Kasumi-1 (cell line): ENCODE measurements at places on chromosomes 11 and 22.
A peak's percentile ranks its signal among the peaks of the same experiment; 100 is the strongest.

- no peak for DNase-seq
Observed at GRCh38 chr11:44011797-44012196, 36.0 kb upstream of the ACCSL start.

DNA sequence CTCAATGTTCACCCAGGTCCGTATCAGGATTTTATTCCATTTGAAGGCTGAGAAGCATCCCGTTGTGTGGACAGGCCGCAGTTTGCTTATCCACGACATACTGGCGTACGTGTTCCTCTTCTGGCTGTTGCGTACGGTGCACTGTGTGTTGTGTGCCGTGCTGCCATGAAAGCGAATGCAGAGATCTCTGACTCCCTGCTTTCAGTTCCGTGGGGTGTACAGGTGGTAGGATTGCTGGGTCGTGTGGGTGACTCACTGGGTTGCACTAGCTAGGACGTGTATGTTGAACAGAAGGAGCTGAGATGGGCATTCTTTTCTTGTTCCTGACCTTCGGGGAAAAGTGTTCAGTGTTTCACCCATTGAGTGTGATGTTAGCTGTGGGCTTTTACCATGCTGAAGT lies 10.3 kb downstream of the SELENOO start:
- DNase-seq: no peak

DNA sequence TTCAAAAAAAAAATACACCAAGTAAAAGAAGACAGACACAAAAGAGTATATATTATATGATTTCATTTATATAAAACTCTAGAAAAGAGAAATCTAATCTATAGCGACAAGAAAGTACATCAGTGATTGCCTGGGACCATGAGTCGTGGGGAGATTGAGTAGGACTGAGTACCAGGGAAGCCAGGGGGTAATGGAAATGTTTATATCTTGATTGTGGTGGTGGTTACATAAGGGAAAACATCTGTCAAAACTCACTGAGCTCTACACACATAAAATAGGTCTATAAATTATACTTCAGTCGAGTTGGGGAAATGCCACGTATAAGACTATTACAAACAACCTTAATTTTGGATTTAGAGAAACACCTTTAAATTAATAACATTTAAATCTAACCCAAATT lies 117.4 kb downstream of the TRIM29 start:
- no peak for DNase-seq

GRCh38 chr11:68293708-68294107 lies 18.7 kb upstream of the LRP5 start:
- DNase-seq: no peak

GRCh38 chr11:23359297-23359696 lies 499.0 kb upstream of the CCDC179 start:
- DNase-seq: no peak

DNA sequence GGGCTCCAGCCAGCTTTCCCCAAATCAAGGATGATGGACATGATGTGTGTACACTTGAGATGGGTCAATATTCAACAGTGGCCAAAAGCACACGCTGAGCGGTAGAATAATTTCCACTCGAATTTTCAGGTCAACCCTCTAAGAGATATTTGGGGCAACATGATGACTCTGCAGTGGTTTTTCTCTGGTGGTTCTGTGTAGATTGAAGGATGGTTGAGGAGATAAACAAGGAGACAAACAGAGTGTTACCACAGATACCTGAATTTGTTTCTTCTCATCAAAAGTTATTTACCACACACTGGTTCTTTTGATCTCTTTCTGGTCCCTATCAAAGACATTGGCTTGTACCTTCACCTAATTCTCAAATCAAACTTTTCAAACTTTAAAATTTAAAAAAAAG lies 242.0 kb downstream of the ETS1 start:
- no peak for DNase-seq

DNA sequence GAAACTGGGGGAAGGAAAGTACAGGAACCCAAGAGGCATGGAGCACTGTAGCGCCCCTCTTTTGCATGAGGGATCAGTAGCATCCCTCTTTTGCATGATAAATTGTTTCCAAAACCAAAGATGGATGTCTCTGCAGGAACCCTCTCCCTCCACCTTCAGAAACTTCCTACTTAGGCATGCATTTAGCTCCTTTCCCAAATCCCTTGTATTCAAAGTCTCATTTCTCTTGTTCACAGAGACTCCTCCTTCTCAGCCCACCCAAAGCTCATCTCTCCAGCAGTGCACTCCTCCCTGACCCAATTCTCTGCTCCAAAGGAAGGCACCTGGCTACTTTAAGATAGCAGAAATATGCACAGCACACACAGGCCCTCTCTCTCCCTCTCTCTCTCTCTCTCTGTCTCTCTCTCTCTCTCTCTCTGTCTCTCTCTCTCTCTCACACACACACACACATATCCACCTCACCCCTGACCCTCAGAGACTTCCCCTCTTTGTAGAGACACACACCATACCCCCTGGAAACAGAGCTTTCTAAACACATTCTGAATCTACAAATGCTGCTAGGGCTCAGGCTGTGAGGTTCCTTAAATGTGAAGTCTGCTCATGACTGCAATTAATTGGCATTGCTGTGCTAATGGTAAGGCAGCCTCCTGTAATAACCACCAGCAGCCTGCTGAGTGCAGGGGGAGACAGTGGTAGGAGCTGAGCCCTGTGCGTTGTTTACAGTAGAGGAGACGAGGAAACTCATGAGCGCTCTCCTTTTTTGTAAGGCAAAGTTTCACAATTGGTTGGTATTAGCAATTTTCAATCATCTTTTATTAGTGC lies 519.6 kb downstream of the NTM start:
- DNase-seq: no peak

GRCh38 chr22:29481265-29482000 lies 1.4 kb downstream of the NEFH start:
- DNase-seq: no peak

DNA sequence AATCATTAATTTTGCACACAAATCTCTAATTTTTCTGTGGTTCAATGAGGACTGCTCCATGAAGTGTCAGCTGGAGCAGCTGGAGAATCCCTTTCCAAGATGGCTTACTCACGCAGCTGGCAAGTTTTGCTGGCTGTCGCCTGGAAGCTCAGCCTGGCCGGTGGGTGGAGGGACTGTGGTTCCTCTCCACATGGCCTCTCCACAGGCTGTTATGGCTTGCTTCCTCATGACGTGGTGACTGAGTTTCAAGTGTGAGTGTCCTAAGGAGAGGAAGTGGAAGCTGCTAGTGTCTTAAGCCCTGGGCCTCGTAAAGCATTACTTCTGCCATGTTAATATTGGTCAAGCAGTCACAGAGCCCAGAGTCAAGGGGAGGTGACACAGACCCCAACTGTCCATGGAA lies 14.0 kb upstream of the NRIP3 start:
- DNase-seq: peak; percentile 74

- DNase-seq: peak; percentile 59
Observed at GRCh38 chr11:7436657-7437056, 48.6 kb upstream of the OLFML1 start.

DNA sequence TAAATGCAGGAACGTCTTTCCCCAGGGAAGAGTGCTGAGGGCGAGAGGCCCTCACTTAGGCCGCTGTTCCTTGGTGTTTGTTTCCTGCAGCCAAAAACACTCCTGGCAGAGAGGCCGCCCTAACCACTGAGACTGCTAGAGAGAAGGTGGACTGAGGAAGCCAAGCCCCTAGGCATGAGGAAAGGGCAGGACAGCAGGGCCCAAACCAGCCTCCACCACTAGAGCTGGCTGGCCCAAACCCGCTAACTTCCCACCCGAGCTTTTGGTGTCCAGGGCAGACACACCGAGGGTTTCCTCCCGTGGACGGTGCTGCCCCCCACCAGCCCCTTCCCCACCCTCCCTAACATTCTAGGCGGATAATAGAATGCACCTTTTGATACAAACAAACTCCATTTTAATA lies 6.0 kb downstream of the FGF19 start:
- DNase-seq: no peak

GRCh38 chr11:44861849-44862557 lies 88.7 kb downstream of the TP53I11 start:
- DNase-seq: peak; percentile 66

DNA sequence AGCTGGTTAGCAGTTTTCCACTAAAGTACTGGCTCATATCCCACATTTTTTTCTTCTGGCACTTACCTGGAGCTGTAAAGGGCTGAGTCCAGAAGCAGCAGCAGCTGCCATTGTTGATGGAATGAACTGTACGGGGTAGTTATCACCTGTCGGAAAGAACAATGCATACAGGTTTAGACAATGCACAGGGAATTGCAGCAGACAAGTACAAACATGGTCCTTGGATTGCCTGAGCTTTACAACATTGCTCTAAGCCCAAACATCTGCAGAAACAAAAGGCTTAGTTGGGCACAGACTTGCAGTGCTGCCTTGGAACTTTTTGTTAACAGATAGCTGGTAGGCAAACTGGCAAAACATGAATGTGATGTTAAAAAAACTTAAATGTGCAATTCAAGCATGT lies 258.8 kb downstream of the SOX6 start:
- no peak for DNase-seq

GRCh38 chr11:48055292-48056132 lies 75.2 kb downstream of the PTPRJ start:
- no peak for DNase-seq

DNA sequence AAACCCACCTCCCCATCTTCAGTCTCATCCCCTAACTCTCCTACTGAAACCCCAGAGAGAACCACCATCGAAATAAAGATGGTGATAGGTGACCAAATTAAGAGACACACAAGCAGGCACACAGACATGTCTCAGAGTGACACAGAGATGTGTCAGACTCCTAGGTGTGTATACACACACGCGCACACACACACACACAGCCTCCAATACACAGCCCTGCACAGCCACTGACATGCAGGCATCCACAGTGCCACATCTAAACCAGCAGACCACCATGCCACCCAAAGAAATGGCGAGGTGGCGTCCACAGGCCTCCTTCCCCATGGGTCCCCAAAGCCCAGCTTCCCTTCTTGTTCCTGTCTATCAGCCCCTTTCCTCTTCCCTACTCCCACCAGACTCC lies 27.4 kb downstream of the NRXN2 start:
- no peak for DNase-seq

DNA sequence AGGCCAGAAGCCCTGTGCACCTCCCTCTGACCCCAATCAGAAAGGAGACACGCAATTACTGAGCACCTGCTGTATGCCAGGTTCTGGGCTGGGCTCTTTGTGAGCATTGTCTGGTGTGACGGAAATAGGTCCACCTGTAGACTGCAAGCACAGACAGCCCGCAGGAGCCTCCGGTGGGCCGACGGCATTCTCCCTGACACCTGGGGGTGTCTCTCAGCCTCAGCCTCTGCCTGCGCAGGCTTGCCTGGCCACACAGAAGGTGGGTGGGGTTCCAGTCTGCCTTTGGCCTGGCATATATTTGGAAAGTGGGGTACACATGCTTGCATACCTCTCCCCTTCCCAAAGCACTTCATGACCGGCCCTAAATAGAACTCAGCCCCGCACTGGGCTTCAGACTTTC lies 129.3 kb downstream of the BUD13 start:
- DNase-seq: no peak

DNA sequence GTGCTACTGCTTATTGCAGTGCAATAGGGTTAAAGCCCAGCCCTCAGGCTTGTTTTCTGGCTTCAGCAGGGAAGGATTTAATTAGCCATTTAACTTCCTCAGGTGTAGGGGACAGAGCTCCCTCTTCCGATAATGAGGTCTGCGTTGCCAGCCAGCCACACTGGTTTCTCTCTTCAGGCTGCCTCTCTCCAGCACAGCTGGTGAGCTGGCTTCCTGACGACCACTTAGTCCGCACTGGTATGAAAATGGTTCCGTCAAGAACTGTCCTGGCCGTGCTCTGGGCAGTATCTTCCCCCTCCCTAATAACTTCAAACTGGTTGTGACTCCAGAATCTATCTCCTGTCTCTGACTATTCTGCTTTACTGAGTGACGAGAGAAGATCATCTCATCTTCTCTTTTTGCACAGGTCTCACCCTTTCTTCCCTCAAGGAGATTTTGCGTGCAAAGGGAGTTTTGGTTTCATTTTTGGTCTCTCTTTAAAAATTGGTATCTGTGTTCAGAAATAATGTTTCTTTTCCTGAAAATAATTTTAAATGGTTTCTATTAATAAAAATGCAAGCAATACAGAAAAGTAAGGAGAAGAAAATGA lies 49.2 kb downstream of the CNTN5 start:
- DNase-seq: peak; percentile 26

DNA sequence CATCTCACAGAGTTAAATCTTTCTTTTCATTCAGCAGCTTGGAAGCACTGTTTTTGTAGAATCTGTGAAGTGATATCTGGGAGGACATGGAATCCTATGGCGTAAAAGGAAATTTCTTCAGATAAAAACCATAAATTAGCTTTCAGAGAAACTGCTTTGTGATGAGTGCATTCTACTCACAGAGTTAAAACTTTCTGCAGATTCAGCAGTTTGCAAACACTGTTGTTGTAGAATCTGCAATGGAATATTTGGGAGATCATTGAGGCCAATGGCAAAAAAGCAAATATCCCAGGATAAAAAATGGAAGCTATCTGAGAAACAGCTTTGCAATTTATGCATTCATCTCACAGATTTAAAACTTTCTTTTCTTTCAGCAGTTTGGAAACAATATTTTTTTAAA lies 180.6 kb downstream of the OR4A47 start:
- no peak for DNase-seq

- DNase-seq: no peak
Observed at GRCh38 chr11:32032478-32032877, 58.4 kb upstream of the RCN1 start.

DNA sequence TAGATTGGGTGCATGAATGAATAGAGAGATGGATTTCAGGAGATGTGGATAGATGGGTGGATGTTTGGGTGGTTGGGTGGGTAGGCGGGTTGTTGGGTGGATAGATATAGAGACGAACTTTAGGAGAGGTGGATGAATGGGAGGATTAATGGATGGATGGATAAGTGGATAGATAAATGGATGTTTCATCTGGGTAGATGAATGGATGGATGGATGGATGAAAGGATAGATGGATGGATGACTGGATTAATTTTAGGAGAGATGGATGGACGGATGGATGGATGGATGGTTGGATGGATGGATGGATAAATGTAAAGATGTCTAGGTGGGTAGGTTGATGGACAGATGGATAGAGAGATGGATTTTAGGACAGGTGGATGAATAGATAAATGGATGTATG lies 511.3 kb downstream of the MIAT start:
- DNase-seq: no peak

DNA sequence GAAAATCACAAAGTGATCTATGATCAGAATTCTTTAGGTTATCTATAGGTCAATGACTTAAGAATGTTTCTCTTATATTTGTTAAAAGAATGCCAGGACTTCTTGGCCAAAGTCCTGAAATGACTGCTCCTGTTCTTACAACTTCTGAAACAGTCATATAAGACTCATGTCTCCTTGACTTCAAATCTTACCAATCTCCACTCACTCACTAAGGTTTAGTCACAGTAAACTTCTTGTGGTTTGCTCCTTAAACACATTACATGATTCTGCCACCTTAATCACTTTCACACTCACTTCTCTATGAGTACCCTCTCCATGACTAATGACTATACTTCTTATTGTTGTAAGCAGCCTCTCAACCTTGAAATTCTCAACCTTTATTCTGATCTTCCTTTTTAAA lies 648.7 kb upstream of the CCDC179 start:
- DNase-seq: no peak

- no peak for DNase-seq
Observed at GRCh38 chr11:88259431-88259830, 78.1 kb downstream of the CTSC start.

- no peak for DNase-seq
Observed at GRCh38 chr22:38310518-38311322, 6.5 kb downstream of the CSNK1E start.
